Anterior cingulate cortex (tissue), 58 donors: ENCODE measurements at places on chromosomes 5 and 9.

- no peak for DNase-seq
Observed at GRCh38 chr9:89431930-89432725, 65.8 kb downstream of the SEMA4D start.

DNA sequence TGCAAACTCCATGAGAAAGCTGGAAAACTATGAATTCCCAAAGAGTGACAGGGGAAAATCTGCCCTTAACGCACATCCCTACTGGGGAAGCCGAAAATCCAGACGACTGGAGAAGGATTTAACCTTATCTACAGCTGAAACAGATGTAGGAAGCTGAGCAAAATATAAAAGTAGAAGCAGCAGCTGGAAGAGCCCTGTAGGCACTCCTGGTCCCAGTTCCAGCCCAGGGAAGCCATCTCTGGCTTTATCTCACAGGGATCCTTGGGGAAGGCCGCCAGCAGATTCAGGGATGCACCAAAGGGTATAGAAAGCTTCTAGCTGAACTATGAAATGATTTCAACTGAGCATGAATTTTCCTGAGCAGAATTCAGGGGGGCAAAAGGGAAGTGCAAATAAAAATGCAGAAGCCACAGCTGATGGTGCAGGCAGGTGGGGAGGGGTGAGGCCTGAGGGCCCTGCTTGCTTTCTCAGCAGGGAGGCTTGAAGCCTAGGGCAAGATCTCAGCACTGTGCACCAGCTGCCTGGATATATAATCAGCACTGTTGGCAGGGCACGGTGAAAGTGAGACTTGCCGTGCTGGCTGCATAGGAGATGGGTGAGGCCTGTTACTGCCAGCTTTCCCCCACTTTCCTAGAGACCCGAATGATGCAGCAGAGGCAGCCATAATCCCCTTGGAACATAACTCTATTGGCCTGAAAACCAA lies 2019.5 kb upstream of the NUDT12 start:
- DNase-seq, result no peak

- no peak for DNase-seq
Observed at GRCh38 chr9:114592356-114592755, 4.8 kb downstream of the ATP6V1G1 start.

- no peak for DNase-seq
Observed at GRCh38 chr5:114255260-114255659, 106.6 kb upstream of the KCNN2 start.

GRCh38 chr5:156076912-156077311 lies 250.1 kb upstream of the SGCD start:
- no peak for DNase-seq

DNA sequence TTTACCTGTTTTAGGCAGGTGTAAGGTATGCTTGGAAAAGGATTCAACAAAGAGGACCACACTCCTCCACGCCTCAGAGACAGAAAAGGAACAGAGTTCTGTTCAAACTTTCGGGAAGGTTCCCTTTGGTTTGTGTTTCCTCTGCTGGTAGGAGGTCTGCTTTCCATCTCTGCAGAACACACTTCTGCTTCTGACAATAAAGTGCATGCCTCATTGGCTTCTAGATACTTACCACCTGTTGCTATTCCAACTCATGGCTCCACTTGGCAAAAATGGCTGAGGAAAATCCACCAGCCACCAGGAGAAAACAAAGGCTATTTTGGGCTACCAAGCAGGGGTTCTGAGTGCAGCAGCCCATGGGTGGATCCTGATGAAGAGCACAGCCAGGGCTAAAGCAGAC lies 112.7 kb downstream of the NRG2 start:
- no peak for DNase-seq

- DNase-seq, result peak; percentile 11
Observed at GRCh38 chr9:546797-547223, 294.7 kb upstream of the DMRT1 start.

GRCh38 chr9:111900858-111901612 lies 4.4 kb downstream of the UGCG start:
- DNase-seq, result no peak

DNA sequence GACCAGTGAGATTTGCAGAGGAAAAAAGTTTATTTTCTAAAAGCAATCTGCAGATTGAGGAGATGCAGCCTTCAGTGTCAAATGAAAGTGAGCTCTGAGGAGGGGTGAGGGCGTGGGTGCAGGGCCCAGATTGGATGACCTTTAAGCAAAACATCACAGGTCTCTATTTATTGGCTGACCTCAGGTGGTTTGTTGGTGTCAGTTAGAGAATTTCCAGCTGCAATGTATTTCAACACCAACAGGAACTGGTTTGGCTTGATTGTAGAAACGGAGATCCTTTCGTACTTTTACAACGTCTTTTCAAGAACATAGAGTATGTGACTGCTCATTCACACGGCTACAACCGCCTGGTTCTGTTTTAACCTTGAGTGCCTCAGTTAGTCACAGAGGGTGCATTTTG lies 1069.1 kb downstream of the EFNA5 start:
- no peak for DNase-seq

DNA sequence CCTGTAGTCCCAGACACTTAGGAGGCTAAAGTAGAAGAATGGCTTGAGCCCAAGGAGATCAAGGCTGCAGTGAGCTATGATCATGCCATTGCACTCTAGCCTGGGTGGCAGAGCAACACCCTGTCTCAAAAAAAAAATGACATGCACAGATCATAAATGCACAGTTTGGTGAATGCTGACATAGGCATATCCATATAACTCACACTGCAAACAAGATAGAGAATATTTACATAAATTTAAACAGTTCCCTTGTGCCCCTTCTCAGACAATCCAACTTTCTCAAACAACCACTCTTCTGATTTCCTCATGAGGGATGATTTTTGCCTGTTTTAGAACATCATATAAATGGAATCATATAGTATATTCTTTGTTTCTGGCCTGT lies 88.7 kb upstream of the CAST start:
- no peak for DNase-seq

GRCh38 chr5:117734056-117734455 lies 1159.4 kb upstream of the SEMA6A start:
- no peak for DNase-seq

DNA sequence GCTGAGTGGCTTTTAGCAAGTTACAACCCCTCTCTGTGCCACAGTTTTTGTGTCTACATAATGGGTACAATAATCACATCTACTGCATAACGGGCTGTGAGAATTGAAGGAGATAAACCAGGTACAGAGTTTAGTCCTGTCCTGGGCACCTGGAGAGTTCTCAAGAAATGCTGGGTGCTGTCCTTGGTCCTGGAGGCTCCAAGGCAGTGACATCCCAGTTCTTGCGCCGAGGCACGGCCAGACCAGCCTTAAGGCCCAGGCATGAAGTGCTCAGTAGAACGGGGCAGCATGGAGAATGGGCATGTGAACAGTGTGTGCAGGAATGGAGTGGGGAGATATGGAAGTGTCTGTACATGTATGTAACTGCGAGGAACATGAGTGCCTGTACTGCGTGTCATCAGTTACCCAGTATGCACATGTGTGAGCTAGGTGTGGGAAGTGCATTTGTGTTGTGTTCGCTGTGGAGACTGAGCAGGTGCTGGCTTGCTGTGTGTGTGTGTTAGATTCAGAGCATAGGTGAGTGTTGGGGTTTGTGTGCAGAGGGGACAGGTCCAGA lies 6.3 kb upstream of the UNC5A start:
- DNase-seq, result no peak

GRCh38 chr5:171272996-171273970 lies 35.8 kb upstream of the TLX3 start:
- no peak for DNase-seq

GRCh38 chr9:126303488-126303887 lies 23.1 kb upstream of the MVB12B start:
- DNase-seq, result no peak

GRCh38 chr9:106468431-106468830 lies 394.5 kb upstream of the ZNF462 start:
- DNase-seq, result no peak
